Adrenal gland (tissue), 19 donors: ENCODE measurements at places on chromosomes 6 and 20. TPM values are rescaled to one million over a fixed set of nuclear protein-coding genes. Genes with fewer than 3 reads are reported as not detected.
A peak's percentile ranks its signal among the peaks of the same experiment; 100 is the strongest.

GRCh38 chr20:31747640-31748039, 8.6 kb downstream of the TPX2 start:
- no peaks in the 10 kb centered on the region for H3K36me3 ChIP-seq
- H3K27me3 ChIP-seq = no peaks in the 10 kb centered on the region
- H3K4me1 ChIP-seq = no peaks in the 10 kb centered on the region
- DNase-seq = no peak
- no peak overlapping the region for H3K4me3 ChIP-seq

DNA sequence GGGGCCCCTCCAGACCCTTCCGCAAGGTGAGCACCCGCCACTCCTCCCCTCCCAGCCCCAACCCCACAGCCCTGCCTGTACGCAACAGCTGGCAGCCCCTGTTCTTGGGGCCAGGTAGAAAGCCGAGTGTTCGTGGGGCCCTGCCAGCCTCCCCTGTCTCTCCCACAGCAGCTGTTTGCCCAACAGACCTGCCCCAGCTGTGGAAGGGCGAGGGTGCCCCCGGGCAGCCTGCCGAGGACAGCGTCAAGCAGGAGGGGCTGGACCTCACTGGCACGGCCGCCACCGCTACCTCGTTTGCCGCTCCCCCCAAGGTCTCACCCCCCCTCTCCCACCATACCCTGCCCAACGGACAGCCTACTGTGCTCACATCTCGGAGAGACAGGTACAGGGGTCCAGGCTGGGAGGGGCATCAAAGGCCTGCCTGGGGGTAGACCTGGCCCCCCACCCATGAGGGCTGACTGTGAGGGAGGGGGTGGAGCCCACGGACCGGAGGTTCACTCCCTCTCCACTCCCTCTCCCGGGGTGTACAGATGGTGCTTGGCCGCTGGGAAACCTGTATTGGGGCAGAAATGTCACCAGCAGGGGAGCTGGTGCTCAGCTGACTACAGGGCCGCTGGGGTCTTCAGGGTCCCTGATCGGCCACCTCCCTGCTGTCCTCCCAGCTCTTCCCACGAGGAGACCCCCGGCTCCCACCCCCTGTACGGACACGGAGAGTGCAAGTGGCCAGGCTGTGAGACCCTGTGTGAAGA, 41.1 kb downstream of the FOXP4 start:
- no peaks in the 10 kb centered on the region for H3K4me1 ChIP-seq
- H3K36me3 ChIP-seq = no peaks in the 10 kb centered on the region

Gene NMBR
- total RNA-seq = 0.11 TPM

Gene DYNLRB1
- 247 TPM for total RNA-seq

DNA sequence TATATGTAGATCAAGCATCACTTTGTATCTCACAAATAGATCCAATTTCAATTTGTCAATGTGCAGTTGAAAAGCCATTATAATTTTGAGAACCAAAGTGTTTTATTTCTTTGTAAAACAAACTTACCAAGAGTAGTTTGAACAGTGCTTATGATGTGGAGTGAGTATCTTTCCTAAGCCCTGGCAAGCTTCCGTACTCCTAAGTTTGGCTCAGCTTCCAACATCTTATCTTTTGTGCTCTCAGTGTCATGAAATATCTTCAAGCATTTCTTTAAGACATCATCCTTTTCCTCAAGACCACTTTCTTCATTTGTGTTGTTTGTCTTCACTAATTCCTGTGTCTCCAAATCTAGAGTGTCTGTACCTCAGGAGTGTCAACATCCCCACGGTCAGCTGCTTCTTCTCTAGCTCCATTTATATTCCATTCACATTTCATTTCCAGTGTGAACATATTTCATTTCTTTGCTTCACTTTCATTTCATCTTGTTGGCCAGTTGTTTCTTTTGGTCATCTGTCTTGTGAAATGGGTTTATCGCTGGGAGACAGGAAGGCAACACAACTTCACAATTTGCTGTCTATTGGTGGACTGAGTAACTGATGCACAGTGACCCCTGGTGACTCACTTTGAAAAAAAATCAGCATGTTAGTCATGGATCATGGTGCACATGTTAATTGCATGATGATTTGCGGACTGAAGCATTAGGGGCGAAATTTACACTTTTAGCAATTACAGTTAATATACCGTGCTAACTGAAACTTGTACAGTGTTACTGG, 36.9 kb downstream of the SLC24A3 start:
- DNase-seq = no peak
- no peak overlapping the region for H3K4me3 ChIP-seq
- no peaks in the 10 kb centered on the region for H3K4me1 ChIP-seq
- no peak overlapping the region for H3K27ac ChIP-seq
- H3K36me3 ChIP-seq = no peaks in the 10 kb centered on the region

DNA sequence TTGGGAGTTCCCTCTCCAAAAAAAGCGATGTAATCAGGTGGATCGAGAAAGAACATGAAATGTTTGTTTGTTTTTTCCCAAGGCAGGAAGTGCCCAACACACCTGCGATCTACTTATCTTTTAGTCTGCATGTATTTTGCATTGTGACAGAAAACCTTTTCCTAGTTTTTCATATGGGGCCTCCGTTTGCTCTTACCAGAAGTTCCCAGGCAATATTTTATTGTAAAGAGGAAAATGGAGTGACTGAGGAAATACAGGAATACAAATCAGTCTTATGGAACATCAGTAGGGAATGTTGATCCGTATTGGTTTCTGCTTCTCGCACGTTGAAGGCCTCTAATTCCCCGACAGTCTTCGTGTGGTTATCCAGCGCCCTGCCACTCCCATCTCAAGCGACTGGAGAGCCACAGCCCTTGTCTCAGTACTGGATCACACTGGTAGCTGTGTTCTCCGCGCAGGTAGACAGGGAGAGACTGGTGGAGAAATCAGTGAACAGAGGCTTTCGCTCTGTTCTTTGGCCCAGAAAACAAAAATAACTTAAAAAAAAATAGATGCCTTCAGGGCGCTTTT, 107.4 kb downstream of the TRIM27 start:
- peaks cover 90% of the 10 kb centered on the region for H3K27me3 ChIP-seq
- no peaks in the 10 kb centered on the region for H3K4me1 ChIP-seq
- no peak overlapping the region for H3K27ac ChIP-seq

- no peak overlapping the region for H3K4me3 ChIP-seq
- no peak for DNase-seq
- H3K36me3 ChIP-seq = no peaks in the 10 kb centered on the region
- H3K27ac ChIP-seq = no peak overlapping the region
- no peaks in the 10 kb centered on the region for H3K27me3 ChIP-seq
Observed at GRCh38 chr6:35907750-35908149, 13.1 kb downstream of the SRPK1 start.

Gene FAM217B
- 4.0 TPM for total RNA-seq

- no peak overlapping the region for H3K4me3 ChIP-seq
- H3K27ac ChIP-seq = no peak overlapping the region
- H3K4me1 ChIP-seq = no peaks in the 10 kb centered on the region
Observed at GRCh38 chr6:13094781-13095425, 233.4 kb downstream of the TBC1D7 start.

DNA sequence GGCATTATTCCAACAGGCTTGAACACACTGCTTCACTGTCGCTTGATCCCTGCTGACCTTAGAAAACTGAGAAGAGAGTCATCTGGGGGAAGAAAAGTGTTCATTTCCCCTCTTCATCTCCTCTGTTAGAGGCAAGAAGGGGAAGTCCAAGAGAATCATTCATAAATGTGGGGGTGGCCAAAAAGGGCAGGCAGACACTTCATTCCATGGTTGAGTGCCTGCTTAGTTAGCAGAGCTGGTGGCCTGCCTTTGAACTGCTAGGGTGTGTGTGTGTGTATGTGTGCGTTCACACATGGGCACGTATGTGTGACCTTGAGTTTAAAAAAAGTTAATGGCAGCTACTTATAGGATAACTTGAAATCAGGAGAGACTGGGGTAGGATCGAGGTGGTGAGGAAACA, 39.4 kb upstream of the RFPL4B start:
- no peaks in the 10 kb centered on the region for H3K27me3 ChIP-seq
- no peak overlapping the region for H3K4me3 ChIP-seq
- H3K27ac ChIP-seq = no peak overlapping the region
- H3K4me1 ChIP-seq = no peaks in the 10 kb centered on the region
- H3K36me3 ChIP-seq = no peaks in the 10 kb centered on the region

- no peak overlapping the region for H3K4me3 ChIP-seq
- H3K36me3 ChIP-seq = no peaks in the 10 kb centered on the region
- H3K27ac ChIP-seq = no peak overlapping the region
Observed at GRCh38 chr6:163620670-163621330, 206.3 kb downstream of the QKI start.

Gene EPB41L1
- 813 TPM for total RNA-seq

DNA sequence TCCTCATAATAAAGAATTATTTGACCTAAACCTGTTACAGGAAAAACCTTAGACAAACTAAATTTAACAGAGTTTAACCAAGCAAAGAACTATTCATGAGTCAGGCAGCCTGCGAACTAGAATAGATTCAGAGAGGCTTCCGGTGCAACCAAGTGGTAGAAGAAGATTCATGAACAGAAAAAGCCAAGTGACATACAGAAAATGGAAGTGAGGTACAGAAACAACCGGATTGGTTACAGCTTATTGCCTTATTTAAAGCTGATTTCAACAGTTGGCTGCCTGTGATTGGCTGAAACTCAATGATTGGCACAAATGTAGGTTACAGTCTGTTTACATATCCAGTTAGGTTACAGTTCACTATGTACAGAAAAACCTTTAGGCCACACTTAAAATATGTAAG, 10.1 kb downstream of the PPP1R3G start:
- no peaks in the 10 kb centered on the region for H3K36me3 ChIP-seq
- no peak overlapping the region for H3K27ac ChIP-seq
- no peaks in the 10 kb centered on the region for H3K4me1 ChIP-seq
- H3K27me3 ChIP-seq = no peaks in the 10 kb centered on the region
- DNase-seq = no peak
- H3K4me3 ChIP-seq = no peak overlapping the region

Gene CRISP3
- not detected for total RNA-seq

Gene C6orf163
- total RNA-seq = 0.71 TPM

DNA sequence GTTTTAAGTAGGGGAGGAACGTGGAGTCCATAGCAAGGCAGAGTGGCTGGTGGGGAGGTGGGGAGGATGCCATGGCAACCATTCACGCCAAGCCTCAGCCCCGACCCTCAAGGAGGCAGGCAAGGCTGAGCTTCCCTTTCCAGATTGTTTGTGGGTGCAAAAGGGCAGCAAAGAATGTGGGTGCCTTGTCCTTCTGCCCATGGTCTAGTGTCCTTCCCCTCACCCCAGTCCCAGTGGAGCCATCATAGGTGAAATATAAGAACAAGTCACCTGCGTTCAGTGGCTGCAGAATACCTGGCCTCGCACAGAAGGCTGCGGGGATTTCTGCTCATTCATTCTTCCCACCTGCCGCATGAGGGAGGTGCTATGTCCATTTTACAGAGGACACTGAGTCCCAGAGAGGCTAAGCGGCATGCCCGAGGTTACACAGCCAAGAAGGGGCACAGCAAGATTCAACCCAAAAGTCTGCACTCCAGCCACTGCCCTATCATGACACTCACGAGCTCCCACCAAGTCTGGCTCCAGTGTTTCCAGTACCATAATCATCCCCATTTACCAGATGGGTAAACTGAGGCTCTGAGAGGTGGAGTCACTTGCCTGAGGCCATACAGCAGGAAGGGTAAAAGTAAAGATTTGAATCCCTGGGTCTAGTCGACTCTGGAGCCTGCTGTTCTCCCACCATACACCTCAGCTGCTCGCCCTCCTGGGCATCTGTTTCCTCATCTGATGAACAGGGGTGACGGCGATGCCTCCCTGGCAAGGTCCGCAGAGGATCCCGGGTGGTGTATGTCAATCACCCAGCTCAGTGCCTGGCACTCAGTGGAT, 100.8 kb downstream of the CEBPB start:
- peak overlapping the region; percentile 93 for H3K27ac ChIP-seq
- no peaks in the 10 kb centered on the region for H3K36me3 ChIP-seq
- H3K27me3 ChIP-seq = no peaks in the 10 kb centered on the region
- H3K4me1 ChIP-seq = peaks cover 28% of the 10 kb centered on the region

Gene OPRM1
- total RNA-seq = not detected

GRCh38 chr6:158086504-158087223, 81.4 kb downstream of the SERAC1 start:
- H3K27ac ChIP-seq = peak overlapping the region; percentile 46
- no peaks in the 10 kb centered on the region for H3K27me3 ChIP-seq
- DNase-seq = peak; percentile 69
- no peak overlapping the region for H3K4me3 ChIP-seq

DNA sequence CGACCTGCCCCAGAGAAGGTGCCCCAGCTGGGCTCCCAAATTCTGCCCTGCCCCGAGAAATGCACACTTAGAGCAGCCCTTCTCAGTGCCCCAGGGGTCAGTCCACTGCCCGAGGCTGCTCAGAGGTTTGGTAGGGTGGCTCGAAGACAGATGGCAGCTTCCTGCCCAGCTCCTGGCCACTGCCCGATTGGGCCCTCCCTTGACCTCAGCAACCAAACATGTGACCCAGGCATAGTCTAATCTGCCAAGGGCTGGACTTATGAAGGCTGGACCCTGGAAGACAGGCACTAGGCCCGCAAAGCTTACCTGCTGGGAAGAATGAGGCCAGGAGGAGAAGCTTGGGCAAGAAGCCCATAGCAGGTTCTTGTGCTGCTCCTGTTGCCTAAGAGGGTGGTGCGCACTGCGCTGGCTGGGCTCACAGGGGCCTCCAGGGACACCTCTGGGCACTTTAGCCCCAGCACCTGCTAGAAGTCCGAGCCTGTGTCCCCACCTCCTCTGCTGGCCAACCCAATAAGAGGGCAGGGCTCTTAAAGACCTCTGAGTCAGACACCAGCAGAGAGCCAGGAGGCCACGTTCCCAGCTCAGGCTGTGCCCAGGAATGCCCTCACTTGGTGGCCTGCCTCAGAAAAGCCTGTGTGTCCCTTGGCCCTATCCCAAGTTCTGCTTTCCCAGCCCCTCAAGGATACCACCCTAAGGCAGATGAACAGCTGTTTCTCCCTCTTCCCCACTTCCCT, 5.5 kb downstream of the SIGLEC1 start:
- H3K27me3 ChIP-seq = no peaks in the 10 kb centered on the region
- H3K36me3 ChIP-seq = no peaks in the 10 kb centered on the region
- no peak overlapping the region for H3K4me3 ChIP-seq
- no peak overlapping the region for H3K27ac ChIP-seq
- H3K4me1 ChIP-seq = no peaks in the 10 kb centered on the region

DNA sequence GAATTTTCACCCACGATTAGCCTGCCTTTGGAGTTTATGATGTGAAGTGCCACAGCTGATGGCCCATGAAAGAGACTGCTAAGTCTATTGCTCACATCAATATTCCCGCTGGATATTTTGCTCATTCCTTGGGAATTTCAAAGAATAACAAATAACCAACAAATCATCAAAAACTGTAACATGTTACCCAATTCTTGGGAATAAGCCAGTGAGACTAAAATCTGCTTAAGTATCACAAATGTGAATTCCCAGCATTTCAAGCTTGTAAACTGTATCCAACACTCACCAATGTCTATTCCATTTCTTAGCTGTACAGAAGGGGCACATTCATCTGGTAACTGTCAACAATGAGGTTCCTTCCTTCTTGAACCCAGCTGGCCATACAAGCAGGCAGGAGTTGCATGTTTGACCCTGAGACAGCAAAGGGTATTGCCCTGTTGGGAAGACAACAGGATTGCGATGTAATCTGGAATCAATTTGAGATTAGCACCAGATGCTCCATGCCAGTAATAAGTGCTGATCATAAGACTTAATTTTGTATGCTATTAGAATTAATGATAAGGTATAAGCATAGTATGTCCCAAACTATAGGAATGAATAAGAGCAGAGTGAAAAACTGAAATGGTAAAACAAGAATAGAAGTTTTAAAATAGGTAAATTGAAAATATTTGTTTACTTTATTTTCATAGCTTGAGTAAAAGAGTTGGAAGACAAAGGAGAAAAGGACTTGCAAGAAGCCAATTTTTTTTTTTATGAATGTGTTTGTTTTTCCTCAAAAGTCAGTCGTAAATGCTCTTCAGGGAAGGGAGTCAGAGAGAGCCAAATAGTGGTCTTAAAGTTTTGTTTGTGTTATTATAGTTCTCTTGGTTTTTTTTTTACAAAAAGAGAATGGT, 58.8 kb downstream of the RSPO3 start:
- H3K4me3 ChIP-seq = no peak overlapping the region
- no peak overlapping the region for H3K27ac ChIP-seq
- no peak for DNase-seq
- no peaks in the 10 kb centered on the region for H3K4me1 ChIP-seq
- no peaks in the 10 kb centered on the region for H3K36me3 ChIP-seq
- H3K27me3 ChIP-seq = no peaks in the 10 kb centered on the region
